ENCODE measurements at places on chromosomes 11 and 22.

DNA sequence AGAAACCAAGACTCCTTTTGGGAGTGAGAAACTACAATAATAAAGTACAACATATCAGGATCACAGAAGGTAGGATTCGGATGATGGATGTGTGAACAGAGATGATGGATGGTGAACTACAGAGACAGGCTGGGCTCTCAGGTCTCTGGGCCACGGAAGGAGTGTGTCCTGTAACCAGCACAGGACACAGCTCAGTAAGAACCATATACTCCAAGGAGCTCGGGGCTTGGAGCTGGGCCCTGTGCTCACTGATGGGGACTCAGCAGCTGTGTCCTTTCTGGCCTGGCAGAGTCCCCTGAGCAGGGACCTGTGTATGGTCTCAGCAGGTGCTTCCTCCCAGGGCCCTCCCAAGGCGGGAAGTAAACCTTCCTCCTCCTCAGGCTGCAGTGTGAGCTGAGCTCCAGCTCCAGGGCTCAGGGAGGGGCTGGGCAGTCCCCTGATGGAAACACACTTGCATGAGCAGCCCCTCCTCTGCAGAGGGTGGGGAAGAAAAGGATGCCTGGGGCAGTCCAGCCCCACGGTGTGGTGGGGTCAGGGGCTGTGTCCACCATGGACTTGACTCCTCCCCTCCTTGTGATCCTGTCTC, 39.8 kb upstream of the TOP3B start:
- DNase-seq: no peak

- DNase-seq: no peak
Measured at GRCh38 chr22:29253561-29254285, 14.1 kb downstream of the RHBDD3 start.

DNA sequence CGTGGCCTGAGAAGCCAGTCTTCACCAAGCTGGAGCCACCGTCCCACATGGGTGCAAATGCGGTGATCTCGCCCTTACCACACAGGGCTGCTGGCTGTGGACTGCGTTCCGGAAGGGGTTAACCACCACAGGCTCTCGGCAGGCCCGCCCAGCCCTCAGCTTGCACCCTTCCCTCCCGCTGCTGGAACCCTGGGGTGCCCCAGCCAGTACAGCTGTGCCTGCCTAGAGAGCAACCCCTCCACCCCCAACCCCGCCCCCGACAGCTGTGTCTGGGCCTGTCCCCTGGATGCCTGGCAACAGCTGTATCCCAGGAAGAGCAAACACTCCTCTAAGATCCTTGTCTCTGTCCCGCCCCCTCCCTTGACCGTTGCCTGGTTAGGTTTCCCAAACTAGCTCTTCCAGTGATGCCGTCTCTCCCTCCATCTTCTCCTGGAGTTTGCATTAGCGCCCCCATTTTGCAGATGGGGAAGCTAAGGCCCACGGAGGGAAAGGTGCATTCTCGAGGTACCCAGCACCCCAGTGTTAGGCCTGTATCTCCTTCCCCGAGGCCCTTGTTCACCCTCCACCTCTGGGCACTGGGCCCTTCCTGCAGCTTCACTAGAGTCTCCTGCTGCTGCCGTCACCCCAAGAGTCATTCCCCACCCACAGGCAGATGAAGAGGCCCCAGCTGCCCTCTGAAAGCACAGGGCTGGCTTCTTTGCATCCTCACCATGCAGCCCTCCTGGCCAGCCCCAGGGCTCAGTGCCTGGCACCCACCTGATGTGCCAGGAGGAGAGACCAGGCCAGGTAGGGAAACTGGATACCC, 12.6 kb upstream of the COX8A start:
- no peak for DNase-seq

DNA sequence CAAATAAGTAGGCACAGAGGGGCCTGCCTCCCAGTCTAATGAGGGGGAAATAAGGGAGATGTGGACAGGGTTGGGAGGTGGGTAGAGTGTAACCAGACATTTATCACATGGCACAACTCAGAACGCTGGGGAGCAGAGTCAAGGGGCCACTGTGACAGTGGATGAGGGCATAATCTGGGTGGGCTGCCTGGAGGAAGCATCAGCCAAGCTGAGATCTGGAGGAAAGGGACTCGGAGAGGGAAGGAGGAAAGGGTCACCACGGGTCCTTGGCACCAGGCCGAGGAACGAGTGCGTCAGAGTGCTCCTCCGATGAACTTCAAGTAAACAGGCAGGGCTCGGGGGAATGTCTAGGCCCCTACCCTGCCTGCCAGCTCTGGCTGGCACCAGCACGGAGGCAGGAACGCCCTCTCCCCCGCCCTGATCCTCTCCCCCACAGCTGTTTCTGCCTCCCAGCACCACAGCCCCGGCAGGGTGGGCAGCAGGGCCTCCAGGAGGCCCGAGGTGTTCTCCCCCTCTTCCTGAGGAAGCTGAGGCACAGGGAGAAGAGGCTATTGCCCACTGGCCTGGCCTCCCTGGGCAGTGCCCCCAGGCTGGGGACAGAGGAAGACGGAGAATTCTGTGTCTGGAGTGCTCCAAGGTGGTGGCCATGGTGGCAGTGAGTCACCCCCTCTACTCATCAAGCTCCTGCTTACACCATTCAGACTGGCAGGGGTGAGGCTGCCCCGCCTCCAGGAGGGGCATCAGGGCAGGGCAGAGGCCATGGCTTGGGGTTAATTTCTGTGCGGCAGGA, 4.2 kb downstream of the ALDH3B1 start:
- DNase-seq: no peak

GRCh38 chr11:75240311-75241035, at the start of gene TPBGL:
TPBGL (plus strand) TSS chr11:75240774; CDS start chr11:75241050, 276 bp downstream.
- no peak for DNase-seq

DNA sequence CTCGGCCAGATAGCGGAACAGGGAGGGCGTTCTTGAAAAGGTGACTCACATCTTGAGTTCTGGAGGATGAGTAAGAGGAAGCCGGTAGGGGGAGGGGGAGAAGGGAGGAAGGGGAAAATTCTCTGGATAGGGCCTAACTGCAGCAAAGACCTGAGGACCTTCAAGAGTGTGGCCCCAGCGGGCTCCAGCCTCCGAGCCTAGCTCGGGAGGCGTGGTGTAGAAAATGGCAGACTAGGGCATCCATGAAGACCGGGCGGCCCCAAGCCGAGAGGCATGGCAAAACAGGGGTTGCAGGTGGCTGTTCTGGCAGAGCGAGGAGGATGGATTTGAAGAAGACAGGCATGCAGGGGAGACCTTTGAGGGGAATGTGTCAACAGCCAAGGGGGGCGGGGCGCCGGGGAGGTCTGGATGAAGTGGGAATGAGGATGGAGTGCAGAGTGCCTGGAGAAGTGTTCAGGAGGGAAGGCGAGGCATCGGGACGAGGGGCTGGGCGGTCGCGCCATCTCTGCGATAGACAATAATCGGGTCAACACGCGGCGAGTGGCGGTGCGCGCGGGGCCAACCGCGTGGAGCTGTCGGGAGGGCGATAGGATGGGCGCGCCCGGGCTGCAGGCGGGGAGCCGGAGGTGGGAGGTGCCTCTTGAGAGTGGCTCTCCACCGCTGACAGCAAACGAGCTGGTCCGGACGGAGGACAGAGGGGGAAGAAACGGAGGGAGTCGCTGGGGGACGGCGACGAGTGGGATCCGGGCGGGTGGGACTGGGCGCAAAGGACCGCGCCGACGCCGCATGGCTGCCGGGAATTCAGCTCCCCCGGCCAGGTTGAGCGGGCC, 40.0 kb upstream of the CREB3L1 start:
- no peak for DNase-seq

DNA sequence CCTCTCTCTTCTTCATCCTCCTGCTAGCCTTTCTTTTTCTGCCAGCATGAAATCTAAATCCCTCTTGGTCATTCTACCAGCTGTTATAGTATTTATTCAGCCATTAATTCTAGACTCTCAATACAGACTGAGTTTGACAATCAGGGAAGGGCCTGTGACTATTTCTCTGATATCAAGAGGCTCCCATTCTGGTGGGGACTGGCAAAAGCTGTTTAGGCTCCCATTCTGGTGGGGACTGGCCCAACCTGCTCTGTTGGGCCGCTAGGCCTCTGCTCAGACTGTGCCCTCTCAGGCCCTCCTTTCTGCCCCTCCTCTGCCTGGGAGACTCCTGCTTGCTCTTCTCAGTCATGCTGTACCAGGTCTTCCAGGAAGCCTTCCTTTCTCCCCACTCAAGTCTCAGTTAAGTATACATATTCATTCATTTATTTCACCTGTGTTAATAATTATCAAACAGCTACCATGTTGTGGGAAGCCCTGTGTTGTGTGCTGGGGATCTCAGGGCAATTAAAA, 323.7 kb upstream of the NARS2 start:
- DNase-seq: no peak

DNA sequence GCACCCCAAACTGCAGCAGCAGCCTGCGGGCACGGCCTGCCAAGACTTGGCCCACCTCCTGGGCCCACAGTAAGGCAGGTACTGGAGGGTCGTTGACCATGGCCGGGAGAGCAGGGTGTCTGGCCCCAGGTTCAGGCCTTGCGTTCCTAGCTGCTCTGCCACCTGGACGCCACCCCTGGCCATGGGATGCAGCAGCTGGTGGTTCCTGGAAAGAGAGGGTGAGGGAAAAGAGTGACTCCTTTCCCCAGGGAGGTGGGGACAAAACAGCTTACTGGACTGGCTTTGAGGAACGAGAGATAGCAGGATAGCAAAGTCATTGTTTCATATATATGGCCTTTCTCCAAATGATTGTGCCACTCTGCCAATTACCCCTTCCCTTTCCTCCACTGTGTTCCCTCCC, 1.8 kb downstream of the BSCL2 start:
- no peak for DNase-seq

DNA sequence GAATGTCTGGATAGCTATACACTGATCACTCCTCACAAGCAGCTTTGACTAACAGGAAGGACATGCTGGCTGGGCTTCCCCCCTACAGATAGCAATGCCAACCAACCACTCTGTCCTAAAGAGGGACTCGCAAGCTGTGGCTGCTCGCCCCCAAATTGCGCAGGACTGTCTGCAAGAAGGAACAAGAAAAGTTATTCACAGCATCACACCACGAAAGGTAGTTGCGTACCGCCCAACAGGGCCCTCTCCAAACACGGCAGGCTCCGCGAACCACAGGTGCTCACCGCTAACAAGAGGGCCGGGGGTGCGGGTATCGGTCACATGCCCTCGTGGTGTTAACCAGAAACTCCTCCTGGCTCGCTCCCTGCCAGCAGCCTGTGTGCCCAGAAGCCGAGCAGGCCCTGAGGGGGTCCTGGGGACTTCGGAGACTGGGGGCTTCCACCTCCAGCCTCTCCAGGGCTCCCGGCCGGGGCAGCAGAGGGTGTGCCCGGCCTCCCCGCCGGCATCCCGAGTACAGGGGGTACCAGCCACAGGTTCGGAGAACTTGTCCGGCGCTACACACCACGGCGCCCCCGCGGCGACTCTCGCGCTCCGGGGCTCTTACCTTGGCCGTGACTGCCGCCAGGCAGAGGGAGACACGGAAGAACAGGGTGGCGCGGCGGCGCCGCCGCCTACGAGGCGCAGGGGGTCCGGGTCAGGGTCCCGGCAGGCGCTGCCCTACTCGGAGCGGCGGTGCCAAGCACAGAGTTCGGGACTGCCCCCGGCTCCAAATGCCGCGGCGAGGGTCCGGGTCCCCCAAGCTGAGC, 682 bp downstream of the LARGE1 start:
- no peak for DNase-seq

GRCh38 chr22:50621356-50621880, 6.5 kb downstream of the ARSA start:
- no peak for DNase-seq

DNA sequence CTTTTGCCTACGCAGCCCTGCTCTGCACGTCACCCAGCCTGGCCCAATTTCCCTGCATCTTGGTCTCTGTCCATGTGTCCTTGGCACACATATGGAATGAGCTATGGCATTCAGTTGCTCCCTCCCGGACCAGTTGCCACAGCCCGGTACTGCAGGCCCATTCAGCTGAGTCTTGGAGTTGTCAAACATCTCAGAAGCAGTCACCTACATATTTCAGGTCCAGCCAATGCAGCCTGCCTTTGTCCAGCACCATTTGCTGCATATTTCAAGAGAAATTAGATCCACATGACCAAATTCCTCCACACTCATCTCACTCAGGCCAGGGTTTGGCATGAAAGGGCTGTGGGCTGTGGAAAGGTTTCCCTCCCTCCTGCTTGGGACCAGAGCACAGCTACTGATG, 76.8 kb downstream of the MN1 start:
- no peak for DNase-seq

GRCh38 chr11:16280256-16280682, 76.1 kb downstream of the SOX6 start:
- DNase-seq: no peak

DNA sequence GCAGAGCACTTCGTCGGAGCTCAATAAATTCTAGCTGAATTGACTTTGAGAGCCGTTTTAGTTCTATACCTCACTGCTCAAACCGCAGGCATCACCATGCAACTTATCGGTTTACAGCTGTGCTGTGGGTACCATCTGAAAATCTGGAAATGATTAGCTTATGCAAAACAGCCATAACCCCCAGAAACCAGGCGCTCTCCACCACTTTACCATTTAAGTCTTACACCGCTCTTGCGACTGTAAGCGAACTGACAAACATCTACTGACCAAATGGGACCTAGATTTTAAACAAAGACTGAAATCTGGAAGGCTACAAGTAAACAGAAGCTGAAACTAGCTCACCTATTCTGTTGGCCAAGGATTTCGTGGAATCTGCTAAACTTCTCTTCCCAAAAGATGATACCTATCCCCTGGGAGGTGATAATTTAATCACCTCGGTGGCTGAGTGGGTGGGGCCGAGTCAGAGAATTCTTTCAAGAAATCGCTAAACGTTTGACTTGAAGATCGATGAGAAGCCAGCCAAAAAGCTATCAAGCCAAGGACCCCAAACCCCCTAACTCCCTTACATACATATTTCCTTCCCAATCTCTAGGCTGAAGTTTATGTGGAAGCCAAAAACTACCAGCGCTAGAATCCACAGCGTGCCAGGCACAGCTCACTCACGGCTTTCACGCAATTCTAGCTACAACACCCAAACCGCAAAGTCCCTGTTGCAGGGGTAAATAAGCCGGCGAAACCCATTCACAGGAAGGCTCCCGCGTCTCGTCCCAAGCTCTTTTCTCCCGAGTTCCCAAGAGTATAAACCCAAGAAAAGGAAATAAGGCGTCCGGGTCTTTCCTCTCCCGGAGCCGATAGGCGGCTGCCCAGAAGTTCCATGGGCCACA, 644 bp downstream of the SPTY2D1 start:
- DNase-seq: no peak

DNA sequence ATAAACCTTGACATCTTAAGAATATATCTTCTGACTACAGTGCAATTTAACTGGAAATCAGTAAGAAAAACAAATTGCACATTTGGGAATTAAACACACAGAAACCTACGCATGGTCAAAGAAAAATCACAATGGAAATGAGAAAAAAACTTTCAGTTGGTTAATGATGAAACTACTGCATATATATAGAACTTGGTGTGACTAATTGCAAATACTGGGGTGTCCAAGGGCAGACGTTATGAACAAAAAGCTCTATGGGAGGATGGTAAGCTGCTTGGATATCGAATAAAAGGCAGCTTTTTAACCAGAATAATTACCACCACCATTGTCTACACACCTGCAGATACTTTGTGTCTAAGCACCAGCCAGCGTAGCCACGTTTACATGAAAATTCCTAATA, 791 bp downstream of the GDPD4 start:
- no peak for DNase-seq
